ENCODE measurements at places on chromosomes 5 and 9.

- DNase-seq, result no peak
These were observed 1.5 kb downstream of the KLF9 start for GRCh38 chr9:70412832-70413463.

DNA sequence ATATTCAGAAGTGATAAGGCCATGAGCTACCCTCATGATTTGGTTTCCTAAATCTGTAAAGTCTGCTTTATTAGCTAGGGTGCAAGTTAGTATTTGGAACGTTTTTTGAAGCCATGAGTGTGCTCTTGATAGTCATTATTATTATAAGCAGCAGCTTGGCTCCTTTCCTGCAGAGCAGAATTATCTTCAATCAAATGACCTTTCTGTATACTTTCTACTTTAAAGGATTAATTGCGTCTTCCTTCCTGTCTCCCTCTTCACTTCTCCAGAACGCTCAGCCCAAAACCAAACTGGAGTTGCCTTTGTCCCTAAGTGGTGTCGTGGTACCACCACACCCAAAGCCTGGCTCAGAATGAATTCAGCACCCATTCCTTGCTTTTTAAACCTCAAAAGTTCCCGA lies 211.3 kb downstream of the ARHGAP26 start:
- no peak for DNase-seq

GRCh38 chr9:84975926-84976325 lies 306.4 kb downstream of the NTRK2 start:
- no peak for DNase-seq

DNA sequence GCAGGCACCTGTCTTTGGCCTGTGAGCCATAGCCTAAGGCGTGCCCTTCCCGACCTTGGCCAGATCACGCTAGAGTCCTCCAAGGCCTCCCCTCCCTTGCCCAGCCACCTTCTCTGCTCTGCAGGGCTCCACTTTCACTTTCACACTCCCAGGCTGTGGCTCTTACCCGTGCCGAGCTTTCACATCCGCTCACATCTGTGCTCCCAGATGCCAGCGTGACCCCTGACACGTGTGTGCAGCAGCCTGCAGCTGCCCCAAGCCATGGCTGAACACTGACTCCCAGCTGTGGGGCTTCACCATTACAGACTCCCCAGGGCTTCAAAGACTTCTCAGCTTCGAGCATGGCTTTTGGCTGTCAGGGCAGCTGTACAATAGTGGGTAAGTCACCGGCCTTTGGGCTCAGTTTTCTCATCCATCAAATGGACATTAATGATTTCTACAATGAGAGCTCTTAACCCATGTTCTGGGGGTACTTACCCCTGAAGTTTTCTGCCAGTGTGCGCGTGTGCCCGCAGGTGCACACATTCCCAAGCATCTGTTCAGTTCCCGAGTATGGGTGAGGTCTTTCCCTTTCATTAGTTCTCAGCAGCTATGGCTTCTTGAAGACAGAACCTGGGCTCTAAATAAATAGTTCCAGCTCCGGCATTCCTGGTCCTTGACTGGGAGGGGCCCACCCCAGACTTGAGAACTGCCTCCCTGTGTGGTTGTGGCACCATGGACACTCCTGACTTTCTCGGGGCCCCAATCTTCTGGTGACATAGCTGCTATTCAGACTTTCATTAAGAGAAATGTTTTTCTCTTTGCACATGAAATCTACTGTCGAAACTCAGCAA lies 118.6 kb downstream of the RGS3 start:
- DNase-seq, result peak; percentile 57

- DNase-seq, result no peak
These were observed 78.4 kb downstream of the NTNG2 start for GRCh38 chr9:132239999-132240840.

- no peak for DNase-seq
These were observed 483.7 kb upstream of the PIK3R1 start for GRCh38 chr5:67731886-67732285.

- no peak for DNase-seq
These were observed 51.3 kb downstream of the SNX24 start for GRCh38 chr5:122896598-122897282.

GRCh38 chr9:35526087-35526801 lies 36.3 kb downstream of the RUSC2 start:
- no peak for DNase-seq

All from stimulated activated CD4-positive, alpha-beta T cell treated with anti-CD3 and anti-CD28 coated beads, Interleukin-1b, Interleukin-23, amount 100 ng/mL, for 24 hours (primary cell).